Activated CD8-positive, alpha-beta memory T cell treated with anti-CD3 and anti-CD28 coated beads for 1 hour (primary cell): ENCODE measurements at places on chromosomes 4 and X.

- DNase-seq: no peak
Measured at GRCh38 chrX:116239944-116240840, 69.6 kb downstream of the AGTR2 start.

GRCh38 chrX:1506916-1507315 lies 30.1 kb downstream of the P2RY8 start:
- DNase-seq: no peak

GRCh38 chrX:112734290-112734689 lies 54.6 kb upstream of the LHFPL1 start:
- no peak for DNase-seq

DNA sequence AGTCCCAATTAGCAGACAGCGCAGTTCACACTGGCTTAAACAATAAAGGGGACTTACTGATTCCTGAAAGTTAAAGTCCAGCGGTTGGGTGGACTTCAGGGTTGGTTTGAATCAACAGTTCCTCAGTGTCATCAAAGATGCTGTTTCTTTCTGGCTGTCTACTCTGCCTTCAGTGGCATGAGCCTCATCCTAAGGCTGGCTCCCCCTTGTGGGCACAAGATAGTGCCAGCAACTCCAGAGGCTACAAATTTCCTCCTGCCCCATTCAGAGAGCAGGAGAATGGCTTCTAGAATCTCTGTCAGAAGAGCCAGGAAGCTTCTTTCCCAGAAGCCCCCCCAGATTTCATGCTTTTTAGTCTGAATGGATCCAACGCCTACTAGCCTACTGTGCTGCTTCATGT lies 82.4 kb upstream of the MTM1 start:
- DNase-seq: no peak

GRCh38 chr4:84497504-84498202 lies 1.4 kb downstream of the NKX6-1 start:
- no peak for DNase-seq

DNA sequence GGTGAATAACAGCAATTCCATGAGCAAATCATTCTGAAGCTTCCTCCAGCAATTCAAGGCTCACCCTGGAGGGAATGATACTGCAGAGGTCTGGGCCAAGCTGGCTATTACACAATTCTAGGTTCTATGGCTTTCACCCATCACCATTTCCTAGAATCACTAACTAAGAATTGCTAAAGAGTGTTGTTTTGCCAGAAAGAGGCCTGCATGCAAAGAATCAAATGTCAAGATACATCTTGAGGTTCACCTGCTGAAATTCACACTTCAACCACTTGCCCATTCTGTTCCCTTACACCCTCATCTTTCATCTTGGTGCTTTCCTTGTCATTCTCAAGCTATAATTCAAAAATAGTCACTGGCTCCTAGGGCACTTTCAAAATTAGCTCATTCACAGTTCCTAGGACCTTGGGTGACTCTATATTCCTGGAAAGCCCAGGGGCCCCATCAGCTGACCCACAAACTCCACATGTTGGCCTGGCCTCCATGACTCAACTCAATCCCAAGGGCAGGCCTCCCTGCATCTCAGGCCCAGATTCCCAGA lies 7.0 kb downstream of the APBB2 start:
- no peak for DNase-seq

DNA sequence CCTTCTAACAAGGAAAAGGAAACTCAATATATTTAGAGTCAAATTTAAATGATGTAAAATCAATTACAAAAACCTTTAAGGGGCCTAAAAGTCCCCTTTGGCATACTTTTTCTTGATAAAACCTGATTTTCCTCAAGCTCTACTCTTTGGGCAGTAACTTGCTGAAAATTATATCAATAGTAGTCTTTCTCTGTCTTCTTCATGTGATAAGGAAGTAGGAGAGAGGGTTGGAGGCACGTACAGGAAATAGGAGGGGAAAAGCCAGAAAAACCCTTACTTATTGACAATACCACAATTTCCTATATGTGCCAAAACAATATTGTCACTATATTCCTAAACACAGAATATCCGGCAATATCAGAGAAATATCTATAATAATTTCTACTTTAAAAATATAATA lies 9.6 kb downstream of the RHOH start:
- no peak for DNase-seq

DNA sequence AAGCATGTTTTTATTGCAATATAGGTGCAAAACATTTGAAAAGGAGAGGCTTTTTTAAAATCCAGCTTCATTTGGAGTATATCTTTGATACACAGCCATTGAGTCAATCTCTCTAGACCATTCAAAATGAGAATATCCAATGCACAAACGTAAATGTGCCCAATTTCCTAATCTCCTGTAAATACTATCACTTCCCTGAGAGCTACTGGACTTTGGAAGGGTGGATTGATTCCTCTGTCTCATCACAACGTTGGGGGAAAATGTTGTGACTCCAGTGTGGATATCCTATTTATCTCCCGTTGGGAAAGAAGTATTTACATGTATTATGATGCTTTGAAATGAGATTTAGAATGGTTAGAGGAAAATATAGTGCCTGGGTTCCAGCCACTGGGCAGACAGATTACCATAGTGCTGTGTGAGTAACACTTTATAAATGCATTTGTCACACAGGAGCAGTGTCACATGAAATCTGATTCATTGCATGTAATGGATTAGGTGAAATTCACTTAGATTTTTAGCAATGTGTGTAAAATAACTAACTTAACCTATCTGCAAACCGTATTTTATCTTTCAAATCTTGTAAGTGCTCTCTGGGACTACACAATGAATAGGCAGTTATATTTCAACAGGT lies 64.4 kb upstream of the VCX3A start:
- DNase-seq: no peak

- no peak for DNase-seq
Measured at GRCh38 chr4:140777386-140777785, 21.2 kb upstream of the TBC1D9 start.

- no peak for DNase-seq
Measured at GRCh38 chr4:107083-107443, 17.2 kb upstream of the ZNF718 start.

GRCh38 chrX:133353233-133353632 lies 62.1 kb downstream of the GPC4 start:
- no peak for DNase-seq

DNA sequence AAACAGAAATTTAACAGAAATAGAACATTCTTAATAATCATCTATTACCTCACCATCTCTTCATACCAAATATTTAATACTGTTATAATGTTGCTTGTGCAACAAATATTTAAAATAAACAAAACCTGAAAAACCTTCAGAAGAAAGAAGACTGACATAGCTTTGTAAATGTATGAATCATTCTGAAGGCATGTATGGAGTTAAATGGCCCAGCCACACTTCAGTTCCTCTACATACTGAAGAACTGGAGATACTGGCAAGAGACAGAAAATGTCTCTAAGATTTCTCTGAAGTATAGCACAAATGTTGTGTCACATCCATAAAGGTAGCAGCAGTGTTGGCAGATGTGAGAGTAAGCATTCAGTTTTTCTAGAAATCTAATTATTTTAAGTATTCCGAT lies 275.3 kb upstream of the FGF13 start:
- DNase-seq: no peak

- DNase-seq: no peak
Measured at GRCh38 chr4:56051710-56052075, 102.9 kb downstream of the CEP135 start.

DNA sequence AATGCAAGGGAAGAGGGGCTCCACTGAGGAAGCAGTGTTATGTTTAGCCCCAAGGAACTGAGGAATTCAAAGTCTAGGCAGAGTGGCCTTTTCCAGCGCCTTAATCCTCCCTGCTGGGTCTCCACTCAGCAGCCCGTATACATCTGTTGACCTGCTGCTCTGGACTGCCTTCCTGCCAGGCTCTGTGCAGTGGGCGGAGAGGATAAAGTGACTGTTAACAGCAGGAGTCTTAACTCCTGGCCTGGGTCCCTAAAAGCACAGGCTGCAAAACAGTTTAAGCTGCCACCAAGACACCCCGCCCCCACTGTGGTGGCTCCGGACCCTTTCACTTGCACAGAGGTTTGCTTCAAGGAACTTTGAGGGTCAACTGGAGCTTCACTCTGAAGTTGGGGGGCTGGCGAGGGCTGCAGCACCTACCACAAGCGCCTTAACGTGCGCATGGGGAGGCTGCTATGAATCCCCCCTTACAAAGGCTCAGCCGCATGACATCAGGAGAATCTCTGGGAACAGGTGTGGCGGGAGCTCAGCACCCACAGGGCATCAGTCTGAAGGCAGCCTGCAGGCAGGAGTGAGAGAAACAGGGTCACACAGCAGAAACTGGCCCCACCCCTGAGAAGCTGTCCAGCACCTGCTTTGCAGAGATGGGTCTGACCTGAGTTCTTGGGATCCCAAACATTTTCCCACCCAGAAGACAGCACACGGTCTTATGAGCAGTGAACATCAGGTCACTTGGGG lies 358.2 kb upstream of the GATB start:
- DNase-seq: no peak

- no peak for DNase-seq
Measured at GRCh38 chr4:52659722-52660261, 691 bp upstream of the USP46 start.

- no peak for DNase-seq
Measured at GRCh38 chrX:40095583-40096394, 2.0 kb downstream of the BCOR start.

DNA sequence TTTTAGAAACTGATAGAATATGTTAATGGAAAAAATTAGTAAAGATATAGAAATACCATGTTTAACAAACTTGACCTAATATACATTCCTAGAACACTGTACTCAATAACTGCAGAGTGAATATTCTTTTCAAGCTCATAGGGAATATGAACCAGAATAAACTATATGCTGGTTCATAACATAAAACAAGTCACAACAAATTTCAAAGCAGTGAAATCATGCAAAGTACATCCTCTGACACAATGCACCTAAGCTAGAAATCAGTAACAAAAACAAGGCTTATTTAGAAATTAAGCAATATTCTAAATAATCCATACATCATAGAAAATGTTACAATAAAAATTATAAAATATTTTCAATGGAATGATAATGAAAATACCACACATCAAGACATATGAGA lies 9.2 kb upstream of the SEPSECS start:
- DNase-seq: no peak

DNA sequence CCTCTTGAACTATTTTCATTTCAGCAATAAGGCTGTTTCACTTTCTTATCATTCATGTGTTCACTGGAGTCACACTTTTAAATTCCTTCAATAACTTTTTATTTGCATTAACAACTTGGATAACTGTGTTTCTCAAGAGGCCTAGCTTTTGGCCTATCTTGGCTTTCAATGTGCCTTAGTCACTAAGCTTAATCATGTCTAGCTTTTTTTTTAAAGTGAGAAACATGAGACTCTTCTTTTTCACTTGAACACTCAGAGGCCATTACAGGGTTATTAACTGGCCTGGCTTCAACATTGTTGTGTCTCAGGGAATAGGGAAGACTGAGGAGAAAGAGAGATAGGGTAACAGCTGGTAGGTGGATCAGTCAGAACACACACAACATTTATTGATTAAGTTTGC lies 64.0 kb upstream of the VCX2 start:
- DNase-seq: no peak

DNA sequence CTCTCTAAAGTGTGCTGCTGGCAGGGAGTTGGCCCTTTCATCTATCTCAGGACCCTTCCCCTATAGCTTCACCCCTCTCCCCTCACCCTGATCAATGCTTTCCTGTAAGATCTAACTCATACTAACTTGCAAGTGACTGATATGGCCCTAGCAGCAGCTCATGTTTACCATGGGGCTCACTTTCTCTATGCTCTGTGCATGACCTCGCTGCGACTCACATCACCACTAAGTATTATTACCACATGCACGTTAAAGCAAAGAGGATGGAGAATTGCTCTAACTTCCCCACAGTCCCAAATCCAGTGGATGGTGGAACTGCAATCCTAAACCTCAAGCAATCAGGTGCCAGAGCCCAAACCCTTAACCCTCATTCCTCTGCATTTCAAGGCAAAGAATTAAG lies 626.6 kb downstream of the MID1IP1 start:
- DNase-seq: no peak

- DNase-seq: no peak
Measured at GRCh38 chr4:26877406-26877805, 16.8 kb downstream of the STIM2 start.

- no peak for DNase-seq
Measured at GRCh38 chrX:10769195-10769594, 148.8 kb upstream of the MID1 start.

GRCh38 chr4:114072781-114073180 lies 93.3 kb upstream of the ARSJ start:
- DNase-seq: no peak

DNA sequence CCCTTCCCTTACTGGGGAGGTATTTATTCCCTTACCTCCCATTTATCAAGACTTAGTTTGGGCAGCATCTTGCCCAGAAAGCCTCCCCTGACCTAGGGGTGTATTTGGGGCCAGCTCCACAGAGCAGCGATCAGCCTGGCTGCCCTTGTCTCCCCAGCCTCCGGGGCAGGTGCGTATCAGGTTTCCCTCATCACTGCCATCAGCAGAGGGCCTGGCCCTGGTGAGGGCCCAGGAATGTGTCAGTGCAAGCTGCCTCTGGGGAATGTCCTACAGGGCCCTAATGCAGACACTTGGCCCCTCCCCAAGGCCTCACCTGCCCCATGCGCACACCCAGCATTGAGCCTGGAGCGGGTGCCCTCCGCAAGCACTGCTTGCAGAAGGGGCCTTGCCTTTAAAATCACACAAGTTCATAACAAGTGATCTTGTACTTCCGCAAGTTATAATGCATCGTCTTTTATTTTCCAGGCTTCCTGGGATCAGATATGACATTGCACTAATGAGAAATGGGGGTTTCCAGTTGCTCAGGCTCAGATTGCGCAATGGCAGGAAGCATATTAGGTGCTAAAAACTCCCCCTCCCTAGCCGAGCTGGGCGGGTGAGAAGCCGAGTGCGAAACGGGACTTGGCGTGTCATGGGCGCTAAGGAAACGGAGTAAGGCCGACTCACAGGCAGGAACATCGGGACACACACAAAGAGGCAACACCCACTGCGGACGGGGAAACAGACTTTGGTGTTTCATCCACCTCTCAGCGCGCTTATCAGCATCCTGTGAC lies 25.4 kb upstream of the AFAP1 start:
- DNase-seq: no peak

DNA sequence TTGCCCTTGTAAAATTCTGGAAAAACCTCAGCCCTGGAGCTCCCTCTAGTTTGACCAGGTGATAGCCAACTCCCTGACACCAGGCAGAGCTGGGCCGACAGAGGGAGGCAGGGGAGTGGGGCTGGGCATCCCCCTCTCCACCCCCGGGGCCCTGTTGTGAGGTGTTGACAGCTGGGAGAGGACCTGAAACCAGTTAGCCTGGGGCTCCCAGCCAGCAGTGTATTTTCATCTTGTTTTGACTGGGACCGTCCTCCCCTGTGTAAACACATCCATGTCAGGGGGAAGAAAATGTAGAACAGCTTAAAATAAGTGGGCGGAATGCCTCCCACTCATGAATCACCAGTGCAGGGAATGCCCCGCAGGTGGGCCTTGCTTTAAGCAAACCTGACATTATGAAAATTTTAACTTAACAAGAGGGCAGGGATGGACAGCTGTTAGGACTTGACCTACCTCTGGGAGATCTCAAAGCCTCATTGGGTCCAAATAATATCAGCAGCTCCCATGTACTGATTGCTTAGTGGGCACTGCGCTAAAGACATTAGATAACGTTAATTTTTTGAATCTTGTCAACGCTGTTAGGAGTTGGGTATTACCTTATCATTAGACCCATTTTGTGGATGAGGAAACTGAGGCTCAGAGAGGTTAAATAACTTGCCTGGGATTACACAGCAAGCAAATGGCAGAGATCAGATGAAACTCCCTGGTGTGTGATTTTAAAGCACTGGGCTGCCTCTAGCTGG lies 45.9 kb downstream of the TSC22D3 start:
- no peak for DNase-seq

GRCh38 chrX:137032841-137033773 lies 688 bp downstream of the GPR101 start:
- DNase-seq: no peak

- no peak for DNase-seq
Measured at GRCh38 chr4:173367285-173367684, 3.5 kb upstream of the SAP30 start.
